ENCODE measurements at places on chromosomes 6 and 20.

GRCh38 chr6:56934876-56935275, 20.0 kb upstream of the BEND6 start:
- DNase-seq, result no peak

DNA sequence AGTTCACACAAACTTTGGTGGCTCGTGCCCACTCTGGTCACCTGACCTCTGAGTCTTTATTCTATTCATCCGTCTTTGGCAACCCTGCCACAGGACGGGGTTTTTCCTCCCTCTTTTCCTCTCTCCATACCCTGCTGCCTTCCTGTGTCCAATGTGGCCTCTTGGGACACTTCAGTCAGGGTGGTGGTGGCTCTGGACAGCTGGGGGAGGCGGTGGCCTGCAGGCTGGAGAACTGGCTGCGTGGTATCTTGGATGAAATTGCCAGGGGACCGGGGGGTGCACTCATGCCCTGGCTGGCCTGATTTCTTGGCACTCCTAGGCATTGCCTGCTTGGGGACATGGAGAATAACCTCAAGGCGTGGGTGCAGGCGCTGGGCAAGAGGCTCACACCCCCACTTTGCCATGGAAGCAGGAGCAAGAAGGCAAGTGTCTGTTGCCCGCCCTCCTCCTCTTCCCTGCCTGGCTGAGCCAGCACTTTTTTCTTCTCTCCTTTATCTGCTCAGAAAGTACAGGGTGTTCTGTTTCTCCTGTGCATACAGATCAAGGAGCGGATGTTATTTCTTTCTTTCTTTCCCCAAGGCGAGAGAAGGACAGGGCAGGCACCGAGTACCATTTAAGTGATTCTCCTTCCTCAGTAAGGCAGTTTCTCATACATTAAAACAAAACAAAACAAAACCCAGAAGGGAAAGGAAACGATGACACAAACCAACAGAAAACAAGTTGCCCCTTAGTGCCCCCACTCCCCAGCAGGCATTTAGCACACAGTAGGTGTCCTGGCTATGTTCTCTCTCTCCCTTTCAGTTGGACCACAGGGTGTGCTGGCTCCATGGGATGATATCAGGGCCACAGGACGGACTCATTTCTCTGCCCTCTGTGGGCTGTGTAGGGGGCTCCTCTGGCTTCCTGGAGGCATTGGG, 155.5 kb upstream of the RNF24 start:
- DNase-seq, result no peak

DNA sequence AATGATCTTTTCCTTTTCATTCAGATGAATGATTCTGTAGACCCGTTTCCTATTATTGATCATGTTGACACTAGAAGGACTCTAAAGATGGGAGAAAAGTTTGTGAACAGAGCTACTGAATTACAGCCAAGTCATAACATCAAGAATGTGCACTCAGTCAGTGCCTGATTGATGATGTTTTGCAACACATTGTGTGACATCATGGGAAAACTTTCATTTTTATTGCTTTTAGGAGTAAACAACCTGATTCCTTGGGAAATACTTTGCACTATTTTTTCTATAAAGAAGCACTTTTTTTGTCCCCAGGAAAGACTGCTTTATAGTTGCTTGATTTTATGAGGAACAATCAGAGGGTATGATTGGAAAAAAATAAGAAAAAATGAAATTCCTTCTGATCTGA, 383.8 kb upstream of the JAG1 start:
- DNase-seq, result peak; percentile 91

DNA sequence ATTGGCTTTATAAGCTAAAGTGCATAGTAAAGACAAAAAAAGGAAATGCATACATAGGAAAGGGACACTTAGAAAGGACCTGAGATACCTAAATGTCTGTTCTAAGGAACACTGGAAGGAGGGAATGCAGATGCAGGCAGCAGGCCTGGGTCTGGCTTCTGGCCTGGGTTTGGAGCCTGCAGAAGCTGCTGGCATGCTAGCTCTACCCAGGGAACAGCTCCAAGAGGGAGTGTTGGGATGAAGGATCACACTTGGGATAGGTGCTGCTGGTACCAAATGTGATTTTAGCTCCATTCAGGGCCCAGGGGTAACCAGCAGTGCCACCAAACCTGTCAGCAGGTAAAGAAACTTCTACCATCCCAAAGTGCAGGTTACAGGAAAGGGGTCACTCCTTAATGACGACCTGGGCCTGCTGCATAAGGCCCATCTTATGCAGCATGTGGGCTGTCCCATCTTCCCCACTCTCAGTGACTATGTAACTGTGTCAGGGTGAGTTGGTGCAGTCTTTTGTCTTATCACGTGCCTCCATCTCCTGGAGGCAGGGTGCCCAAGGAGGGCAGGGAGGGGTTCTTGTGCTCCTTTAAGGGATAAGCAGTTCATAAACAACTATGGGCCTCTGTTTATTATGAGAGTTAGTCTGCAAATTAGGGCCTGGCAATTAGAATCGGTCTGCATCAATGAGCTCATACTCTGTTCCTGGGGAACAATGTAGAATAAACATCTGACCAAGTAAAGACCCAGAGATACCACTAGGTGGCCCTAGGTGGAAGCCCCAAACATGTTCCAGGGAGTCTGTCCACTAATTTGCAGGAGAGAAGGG, 26.9 kb downstream of the DDX27 start:
- peak; percentile 53 for DNase-seq

DNA sequence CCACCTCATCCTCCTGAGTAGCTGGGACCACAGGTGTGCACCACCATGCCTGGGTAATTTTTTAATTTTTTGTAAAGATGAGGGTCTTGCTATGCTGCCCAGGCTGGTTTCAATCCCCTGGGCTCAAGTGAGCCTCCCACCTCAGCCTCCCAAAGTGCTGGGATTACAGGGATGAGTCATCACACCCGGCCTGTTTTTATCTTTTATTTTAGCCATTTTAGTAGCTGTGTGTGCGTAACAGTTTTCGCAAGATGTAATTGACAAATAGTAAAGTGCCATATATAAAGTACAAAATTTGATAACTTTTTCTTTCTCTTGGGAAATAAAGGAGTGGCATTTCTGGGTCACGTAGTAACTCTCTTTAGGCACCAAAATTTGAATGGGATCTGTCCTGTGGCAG, 21.4 kb downstream of the SNAI1 start:
- DNase-seq, result no peak

DNA sequence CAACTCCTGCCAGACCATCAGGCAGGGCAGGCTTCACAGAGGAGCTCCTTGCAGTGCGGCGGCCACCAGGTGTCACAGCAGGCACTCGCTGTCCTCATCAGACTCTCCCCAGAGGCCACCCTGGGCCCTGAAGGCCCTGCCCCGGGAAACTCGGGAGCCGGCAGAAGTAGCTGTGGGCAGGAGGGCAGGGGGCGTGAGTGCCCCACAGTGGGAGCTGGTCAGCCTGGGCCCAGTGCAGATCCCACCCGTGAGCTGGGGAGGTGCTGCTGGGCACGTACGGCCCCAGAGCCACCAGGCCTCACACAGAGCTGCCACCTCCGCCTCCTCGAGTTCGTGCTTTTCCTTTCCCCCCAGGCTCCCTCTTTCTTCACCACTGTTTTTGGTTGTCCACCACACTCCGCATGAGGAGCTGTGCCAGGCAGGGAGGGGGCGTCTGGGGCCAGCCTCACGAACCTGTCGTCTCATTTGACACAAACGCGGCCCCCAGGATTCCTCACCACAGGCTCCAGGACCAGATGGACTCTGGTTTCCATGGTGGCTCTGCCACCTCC, 33.8 kb downstream of the FRMD1 start:
- no peak for DNase-seq

- no peak for DNase-seq
These were observed 262.3 kb upstream of the PLN start for GRCh38 chr6:118285791-118286190.

DNA sequence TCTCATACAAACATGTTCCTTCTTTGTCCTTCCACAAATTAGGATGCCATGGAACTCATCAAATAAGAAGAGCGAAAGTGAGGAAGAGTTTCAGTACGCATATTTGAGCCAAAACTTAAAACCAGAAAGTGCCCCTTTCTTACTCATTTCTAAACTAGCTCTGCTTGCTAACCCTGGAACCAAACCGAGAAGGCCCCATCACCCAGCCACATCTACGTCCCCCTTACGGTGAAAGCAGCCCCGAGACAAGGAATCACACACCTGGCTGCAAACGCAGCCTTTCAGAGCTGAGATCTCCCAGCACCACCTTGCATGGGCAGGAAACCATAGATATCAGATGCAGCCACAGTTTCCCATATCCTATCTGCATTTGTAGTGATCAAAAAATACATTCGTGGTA, 28.5 kb downstream of the TRERF1 start:
- DNase-seq, result no peak

GRCh38 chr20:57810511-57811373, 100.9 kb upstream of the PMEPA1 start:
- DNase-seq, result peak; percentile 87

DNA sequence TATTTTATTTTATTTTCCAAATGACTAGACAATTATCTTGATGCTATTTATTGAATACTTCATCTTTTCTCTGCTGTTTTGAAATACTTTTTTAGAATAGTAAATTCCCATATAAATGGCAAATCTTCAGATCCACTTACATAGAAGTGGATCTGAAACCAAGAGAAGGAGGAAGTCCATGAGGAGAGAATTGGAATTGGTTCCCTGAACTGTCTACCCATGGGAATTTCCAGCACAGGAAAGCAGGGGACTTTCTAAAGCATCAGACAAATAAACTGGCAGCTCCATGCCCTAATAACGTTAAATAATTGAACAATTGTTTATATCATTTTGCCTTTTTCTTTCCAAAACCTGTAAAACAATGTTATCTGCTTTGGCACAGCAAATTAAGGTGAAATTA, 47.1 kb upstream of the PNRC1 start:
- peak; percentile 43 for DNase-seq

DNA sequence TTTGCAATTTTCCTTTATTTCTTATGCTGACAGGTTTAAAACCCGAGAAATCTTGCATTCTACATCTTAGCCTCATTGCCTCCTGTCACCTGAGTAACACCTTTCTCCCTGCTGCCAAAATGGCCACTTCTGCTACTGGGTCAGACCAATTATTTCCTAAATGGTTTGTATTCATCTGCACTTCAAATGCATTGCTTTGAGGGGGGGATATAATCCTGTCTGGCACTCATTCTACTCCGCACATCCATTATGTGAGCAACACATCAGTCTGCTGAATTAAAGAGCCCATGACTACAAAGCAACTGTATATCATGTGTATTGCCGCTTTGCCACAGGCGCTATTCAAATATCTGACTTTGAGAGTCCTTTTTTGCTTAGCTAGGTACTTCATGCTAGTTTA, 141.6 kb upstream of the TSHZ2 start:
- no peak for DNase-seq

- DNase-seq, result peak; percentile 38
These were observed 63.0 kb downstream of the HIVEP1 start for GRCh38 chr6:12075067-12075563.

GRCh38 chr6:33492093-33492492, 37.7 kb downstream of the ZBTB9 start:
- no peak for DNase-seq

- DNase-seq, result no peak
These were observed 830.9 kb upstream of the GJE1 start for GRCh38 chr6:141301779-141302178.

DNA sequence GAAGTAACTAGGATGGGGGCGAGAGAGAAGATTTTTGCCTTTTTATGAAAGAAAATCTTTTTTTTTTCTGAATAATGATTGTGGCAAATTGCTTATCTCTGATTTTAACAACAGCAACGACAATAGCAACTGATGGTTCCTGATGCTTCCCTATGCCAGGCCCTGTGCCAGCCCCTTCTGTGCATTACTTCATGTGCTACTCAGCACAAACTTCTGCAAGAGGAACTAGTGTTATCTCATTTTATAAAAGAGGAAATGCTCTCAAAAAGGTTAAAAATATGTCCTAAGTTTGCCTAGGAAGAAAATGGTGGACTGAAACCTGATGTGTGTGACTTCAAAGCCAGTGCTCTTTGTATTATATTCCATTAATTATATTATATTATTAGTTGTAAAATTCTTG, 74.0 kb upstream of the RALGAPA2 start:
- DNase-seq, result no peak

DNA sequence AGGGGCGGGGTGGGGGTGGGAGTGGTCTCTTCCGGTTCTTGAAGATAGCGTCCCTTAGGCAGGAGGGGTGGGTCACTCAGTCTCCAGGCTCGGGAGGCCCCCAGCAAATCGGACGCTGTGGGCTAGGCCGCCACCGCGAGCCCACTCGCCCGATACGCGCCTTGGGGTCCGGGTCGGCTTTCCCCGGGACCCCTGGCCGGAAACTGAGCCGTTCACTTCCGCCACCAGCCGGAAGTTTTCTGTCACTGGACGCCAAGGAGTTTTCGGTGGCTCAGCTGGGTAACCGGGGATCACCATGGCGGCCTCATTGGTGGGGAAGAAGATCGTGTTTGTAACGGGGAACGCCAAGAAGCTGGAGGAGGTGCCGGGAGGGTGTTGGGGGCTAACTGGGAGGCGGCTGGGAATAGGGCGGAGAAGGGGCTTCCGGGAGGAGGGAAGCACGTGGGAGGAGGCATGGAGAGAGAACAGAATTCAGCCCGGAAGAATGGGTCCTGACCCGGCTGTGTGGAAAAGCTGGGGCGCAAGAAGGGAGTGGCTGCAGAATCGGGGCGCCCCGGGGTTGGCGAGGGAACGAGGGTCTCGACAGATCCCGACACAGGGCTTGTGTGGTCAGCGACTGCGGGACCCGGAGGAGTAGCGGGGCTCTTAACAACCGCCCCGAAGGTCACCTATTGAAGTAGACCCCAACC, at the start of gene ITPA:
ITPA (plus strand) TSS at position 242 of the 689 bp plus-strand sequence; CDS start at position 296, 54 bp downstream.
- peak; percentile 29 for DNase-seq

- DNase-seq, result no peak
These were observed 104.0 kb downstream of the TENT5A start for GRCh38 chr6:81648502-81648901.

DNA sequence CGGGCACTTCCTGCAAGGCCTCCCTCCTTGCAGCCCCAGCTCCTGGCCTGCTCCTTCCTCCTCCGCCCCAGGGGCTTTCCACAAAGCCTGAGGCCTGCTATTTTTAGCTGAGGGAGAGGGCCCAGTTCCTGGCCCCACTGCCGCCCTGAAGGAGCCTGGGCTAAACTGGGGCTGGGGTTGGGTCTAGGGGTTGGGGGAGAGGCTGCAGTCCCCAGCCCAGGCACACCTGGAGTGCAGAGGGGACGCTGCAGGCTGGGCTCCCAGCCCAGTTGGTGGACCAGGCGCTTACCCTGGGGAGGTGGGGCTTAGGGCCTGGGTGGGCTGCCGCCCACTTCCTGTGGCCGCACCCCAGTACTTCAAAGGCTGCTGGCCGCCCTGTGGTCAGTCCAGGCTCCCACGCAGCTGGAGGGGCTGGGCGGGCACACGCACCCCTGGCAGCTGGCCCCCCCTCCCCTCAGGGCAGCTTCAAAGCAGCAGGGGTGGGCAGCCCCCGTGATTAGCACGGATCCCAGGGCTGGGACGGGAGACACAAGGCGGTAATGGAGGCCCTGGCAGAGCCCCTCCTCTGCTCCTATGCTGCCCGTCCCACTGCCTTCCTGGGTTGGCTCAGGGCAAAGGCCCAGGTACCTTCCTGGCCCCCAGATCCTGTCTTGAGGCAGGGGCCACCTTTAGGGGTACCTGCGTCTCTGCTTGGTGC, 7.1 kb upstream of the ABHD16B start:
- no peak for DNase-seq
